Naive thymus-derived CD8-positive, alpha-beta T cell (primary cell): ENCODE measurements at places on chromosomes 4 and X. TPM values are rescaled to one million over a fixed set of nuclear protein-coding genes. Genes with fewer than 3 reads are reported as not detected.

The MAGEB18 gene
- total RNA-seq, result not detected

The NEUROG2 gene
- not detected for total RNA-seq

The TAF7L gene
- not detected for total RNA-seq

The TMEM165 gene
- 62.5 TPM for total RNA-seq

The SFRP2 gene
- not detected for total RNA-seq

The MAGED4 gene
- total RNA-seq, result 1.4 TPM

The DMRTC1 gene
- 1.3 TPM for total RNA-seq

The SRPX gene
- total RNA-seq, result not detected

The PF4V1 gene
- not detected for total RNA-seq

- peaks cover 19% of the 10 kb centered on the region for H3K4me1 ChIP-seq
- no peaks in the 10 kb centered on the region for H3K36me3 ChIP-seq
- no peaks in the 10 kb centered on the region for H3K27me3 ChIP-seq
- H3K4me3 ChIP-seq, result peak overlapping the region; percentile 36
- no peak for DNase-seq
- no peak overlapping the region for H3K27ac ChIP-seq
Observed at GRCh38 chrX:153766871-153767673, 3.0 kb downstream of the PLXNB3 start.

DNA sequence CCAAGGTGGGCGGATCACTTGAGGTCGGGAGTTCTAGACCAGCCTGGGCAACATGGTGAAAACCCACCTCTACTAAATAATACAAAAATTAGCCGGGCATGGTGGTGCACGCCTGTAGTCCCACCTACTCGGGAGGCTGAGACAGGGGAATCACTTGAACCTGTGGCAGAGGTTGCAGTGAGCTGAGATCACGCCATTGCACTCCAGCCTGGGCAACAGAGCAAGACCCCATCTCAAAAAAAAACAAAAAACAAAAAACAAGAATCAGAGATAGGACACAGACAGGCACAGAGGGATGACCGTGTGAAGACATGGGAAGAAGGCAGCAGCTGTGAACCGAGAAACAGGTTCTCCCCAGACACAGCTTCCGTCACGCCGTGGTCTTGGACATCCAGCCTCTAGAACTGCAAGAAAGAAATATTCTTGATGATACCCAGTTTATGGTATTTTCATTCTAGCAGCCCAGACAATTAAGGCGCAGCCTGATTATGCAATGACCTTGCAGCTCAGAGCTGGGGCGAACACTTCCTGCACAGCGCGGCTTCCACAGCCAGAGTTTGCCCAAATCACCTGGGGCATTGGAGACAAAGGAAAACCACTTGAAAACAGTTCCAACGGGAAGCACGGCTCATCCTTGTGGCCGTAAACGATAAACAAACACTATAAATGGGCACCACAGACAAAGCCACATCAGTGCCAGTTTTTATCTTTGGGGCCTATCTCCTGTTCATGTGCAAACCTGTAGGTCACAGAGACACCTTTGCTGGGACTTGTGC is 4.2 kb upstream of the ARSD start:
- peaks cover 2% of the 10 kb centered on the region for H3K36me3 ChIP-seq
- H3K27ac ChIP-seq, result no peak overlapping the region
- peaks cover 4% of the 10 kb centered on the region for H3K27me3 ChIP-seq
- no peak overlapping the region for H3K4me3 ChIP-seq
- H3K4me1 ChIP-seq, result peaks cover 1% of the 10 kb centered on the region

DNA sequence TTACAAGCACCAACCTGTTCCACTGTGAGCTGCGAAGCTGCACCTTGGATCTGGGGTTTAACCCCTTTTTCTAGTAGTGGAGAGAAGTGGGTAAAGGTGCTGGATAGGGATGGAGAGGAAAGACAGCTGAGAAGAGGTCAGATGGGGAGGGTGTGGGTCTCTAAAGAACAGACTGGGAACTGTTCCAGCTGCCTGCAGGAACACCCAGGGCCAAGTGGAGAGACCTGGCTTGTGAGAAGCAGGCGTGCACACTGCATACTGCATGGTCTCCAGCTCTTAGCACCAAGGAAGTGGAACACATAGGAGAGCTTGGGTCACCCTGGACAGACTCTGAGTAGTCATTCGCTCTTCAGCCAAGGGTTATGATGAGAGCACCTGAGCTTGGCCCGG is 16.1 kb downstream of the BCOR start:
- H3K36me3 ChIP-seq, result peaks cover 7% of the 10 kb centered on the region
- no peak for DNase-seq
- peaks cover 15% of the 10 kb centered on the region for H3K4me1 ChIP-seq
- H3K27me3 ChIP-seq, result no peaks in the 10 kb centered on the region
- H3K27ac ChIP-seq, result peak overlapping the region; percentile 47
- H3K4me3 ChIP-seq, result peak overlapping the region; percentile 23

DNA sequence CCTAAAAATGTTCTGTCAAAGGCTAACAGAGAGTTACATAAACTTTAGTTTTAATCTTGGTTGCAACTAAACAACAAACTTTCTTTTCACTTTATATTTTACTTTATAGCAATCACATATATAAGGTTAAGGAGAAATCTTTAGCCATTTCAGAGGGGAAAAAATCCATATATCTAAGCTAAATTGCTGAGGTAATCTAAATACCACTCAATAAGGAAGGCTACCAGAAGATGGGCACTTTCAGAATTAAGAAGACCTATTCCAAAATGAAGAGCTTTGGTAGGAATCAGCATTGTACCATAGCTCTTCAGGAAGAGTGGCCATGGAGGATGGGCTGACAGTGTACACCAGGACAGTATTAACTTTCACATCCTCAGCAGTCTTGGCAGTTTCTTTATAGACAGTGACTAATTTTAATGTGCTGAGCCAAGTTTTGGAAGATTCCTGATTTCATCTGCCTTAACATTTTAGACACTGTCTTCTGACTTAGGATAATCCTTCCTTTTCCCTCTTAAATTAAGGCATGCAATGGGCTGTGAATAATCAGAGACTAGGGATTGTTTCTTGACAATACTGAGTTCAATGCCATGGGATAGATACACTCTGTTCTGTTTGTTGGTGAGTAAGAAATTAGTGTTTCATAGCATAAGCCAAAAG is 7.1 kb downstream of the FAT4 start:
- no peak for DNase-seq
- H3K27ac ChIP-seq, result no peak overlapping the region
- peaks cover 7% of the 10 kb centered on the region for H3K4me1 ChIP-seq
- H3K27me3 ChIP-seq, result peaks cover 32% of the 10 kb centered on the region

GRCh38 chr4:184262901-184263300 is 45.2 kb upstream of the ENPP6 start:
- no peak for DNase-seq
- no peak overlapping the region for H3K4me3 ChIP-seq
- H3K4me1 ChIP-seq, result peaks cover 20% of the 10 kb centered on the region
- no peak overlapping the region for H3K27ac ChIP-seq

GRCh38 chrX:72208126-72208800 is 26.7 kb downstream of the PIN4 start:
- no peak for DNase-seq
- H3K27ac ChIP-seq, result no peak overlapping the region
- H3K27me3 ChIP-seq, result no peaks in the 10 kb centered on the region
- no peak overlapping the region for H3K4me3 ChIP-seq
- H3K4me1 ChIP-seq, result peaks cover 5% of the 10 kb centered on the region

DNA sequence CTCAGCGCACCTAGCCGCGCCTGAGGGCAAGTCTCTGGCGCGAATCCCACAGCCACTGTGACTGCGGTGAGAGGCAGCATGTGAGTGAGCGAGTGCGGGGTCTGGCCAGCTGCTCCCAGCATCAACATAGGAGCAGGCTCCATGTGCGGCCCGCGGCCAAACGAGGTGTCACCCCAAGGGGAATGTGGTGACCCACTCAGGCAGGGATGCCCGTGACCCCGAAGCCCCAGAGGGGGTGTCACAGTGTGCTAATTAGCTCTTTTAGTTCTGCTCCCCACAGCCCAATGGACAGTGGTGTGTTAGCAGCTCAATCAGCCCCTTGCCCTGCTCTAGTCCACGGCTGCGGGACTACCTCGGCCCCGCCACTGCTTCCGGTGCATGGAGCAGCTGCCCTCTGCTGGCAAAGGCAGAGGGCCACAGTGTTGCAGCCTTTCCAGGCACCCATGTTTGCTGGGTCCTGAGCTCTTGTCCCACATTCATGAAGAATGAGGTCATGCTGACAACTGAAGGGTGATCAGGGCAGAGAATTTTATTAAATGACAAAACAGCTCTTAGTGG is 61.4 kb downstream of the AGA start:
- no peaks in the 10 kb centered on the region for H3K27me3 ChIP-seq
- no peaks in the 10 kb centered on the region for H3K36me3 ChIP-seq
- H3K27ac ChIP-seq, result no peak overlapping the region
- H3K4me3 ChIP-seq, result no peak overlapping the region
- H3K4me1 ChIP-seq, result peaks cover under 1% of the 10 kb centered on the region

- peaks cover under 1% of the 10 kb centered on the region for H3K4me1 ChIP-seq
- no peaks in the 10 kb centered on the region for H3K36me3 ChIP-seq
- H3K27ac ChIP-seq, result no peak overlapping the region
- no peak overlapping the region for H3K4me3 ChIP-seq
- no peak for DNase-seq
- peaks cover 2% of the 10 kb centered on the region for H3K27me3 ChIP-seq
Observed at GRCh38 chr4:24190761-24191695, 301.2 kb upstream of the PPARGC1A start.

DNA sequence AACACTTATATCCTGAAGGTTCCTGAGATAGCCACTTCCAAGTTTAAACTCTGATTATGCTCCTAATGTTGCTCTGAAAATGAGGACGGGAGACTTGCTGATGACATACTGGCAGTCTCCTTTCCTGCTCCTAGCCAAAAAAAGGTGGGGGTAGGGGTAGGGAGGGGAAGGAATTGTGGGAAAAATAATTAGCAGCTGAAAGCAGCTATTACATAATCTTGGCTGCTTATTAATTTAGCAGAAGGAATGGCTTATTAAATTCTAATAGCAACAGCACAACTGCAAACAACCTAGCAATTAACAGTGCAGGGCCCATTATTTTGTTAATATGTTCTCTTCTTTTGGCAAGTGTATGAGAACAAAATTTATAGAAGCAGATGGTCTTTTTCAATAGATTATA is 2.0 kb upstream of the AP1S2 start:
- H3K27me3 ChIP-seq, result no peaks in the 10 kb centered on the region
- H3K4me3 ChIP-seq, result no peak overlapping the region
- H3K27ac ChIP-seq, result no peak overlapping the region
- H3K4me1 ChIP-seq, result no peaks in the 10 kb centered on the region
- DNase-seq, result no peak

DNA sequence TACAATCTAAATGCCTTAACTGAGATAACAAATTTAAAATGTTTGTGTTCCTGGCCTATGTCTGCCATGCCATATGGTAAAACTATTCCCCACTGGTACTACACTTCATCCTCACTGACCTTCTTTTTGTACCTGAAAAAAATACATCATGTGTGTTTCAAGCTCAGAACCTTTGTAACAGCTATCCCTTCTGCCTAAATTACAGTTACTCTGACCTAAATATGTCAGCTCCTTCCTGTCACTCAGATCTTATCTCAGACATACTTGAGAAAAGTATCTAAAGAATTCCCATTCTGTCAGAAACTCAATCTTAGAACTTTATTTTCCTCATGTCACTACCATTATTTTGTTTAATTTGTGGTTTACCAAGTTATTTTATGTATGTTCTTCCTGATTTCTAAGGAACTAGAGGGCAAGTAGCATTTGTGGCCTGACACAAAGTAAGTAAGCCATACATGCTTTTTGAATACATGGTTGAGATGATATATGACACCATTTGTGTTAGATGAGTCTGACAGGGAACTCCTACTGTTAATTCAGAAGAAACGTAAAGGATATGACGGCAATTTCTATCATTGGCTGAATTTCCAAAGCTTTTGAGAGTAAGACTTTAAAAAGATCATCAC is 456.5 kb upstream of the NDST3 start:
- H3K4me3 ChIP-seq, result no peak overlapping the region
- H3K4me1 ChIP-seq, result no peaks in the 10 kb centered on the region
- H3K27me3 ChIP-seq, result no peaks in the 10 kb centered on the region
- H3K27ac ChIP-seq, result no peak overlapping the region
- DNase-seq, result no peak

DNA sequence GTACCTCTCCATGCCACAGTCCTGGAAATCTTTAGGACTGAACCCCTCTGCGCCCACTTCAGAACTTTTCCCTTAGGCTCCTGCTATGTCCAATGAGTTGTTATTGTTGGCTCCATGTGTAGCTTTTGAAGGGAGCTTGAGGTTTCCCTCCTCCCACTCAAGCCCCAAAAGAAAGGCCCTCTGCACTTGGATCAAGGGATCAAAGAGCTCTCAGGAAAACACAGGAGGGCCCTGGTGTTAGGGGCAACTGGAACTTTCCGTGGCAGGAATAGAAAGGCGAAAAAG is 135.0 kb downstream of the RASL11B start:
- peaks cover 6% of the 10 kb centered on the region for H3K4me1 ChIP-seq
- no peak for DNase-seq
- no peak overlapping the region for H3K4me3 ChIP-seq
- H3K27me3 ChIP-seq, result no peaks in the 10 kb centered on the region
- peaks cover 11% of the 10 kb centered on the region for H3K36me3 ChIP-seq

DNA sequence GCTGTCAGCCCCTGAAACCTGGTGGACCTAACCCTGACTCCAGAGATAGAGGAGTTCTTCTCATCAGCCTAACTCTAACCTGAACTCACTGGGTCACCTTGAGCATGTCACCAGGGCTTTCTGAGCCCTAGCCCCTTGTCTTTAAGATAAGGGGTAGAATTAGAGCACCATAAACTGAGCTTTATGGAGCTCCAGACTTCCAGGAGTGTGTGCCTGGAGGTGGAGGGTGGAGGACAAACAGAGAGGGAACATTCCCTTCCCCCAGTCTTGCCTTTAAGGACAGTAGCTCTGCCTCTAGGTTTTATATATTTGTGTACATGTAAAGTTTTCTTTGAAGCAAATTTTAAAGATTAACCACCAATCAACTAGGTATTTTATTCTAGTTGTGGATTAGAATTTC is 83.9 kb upstream of the PACRGL start:
- H3K4me3 ChIP-seq, result no peak overlapping the region
- H3K4me1 ChIP-seq, result no peaks in the 10 kb centered on the region
- H3K27me3 ChIP-seq, result peaks cover 4% of the 10 kb centered on the region
- no peak overlapping the region for H3K27ac ChIP-seq
- H3K36me3 ChIP-seq, result no peaks in the 10 kb centered on the region

DNA sequence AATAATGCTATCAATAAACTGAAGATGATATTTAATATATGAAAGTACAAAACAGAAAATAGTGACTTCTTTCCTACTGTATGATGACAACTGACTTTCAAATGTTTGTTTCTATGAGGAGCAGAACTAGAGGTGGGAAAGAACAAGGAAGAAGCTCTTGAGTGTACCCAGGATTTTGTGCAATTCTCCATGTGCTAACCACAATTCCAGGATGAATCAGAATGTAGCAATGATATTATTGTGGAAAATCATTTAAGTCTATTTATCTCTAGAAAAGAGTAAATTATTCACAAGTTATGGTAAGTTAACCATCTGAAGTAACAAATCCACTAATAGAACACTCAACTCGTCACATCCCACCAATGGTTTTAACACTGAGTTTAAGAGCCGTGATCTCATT is 324.1 kb upstream of the EMCN start:
- H3K27me3 ChIP-seq, result peaks cover 5% of the 10 kb centered on the region
- no peak for DNase-seq
- no peaks in the 10 kb centered on the region for H3K4me1 ChIP-seq
- H3K27ac ChIP-seq, result no peak overlapping the region
- no peak overlapping the region for H3K4me3 ChIP-seq
- no peaks in the 10 kb centered on the region for H3K36me3 ChIP-seq

GRCh38 chr4:30495251-30495650 is 224.9 kb upstream of the PCDH7 start:
- H3K4me1 ChIP-seq, result no peaks in the 10 kb centered on the region
- no peak overlapping the region for H3K27ac ChIP-seq
- no peaks in the 10 kb centered on the region for H3K36me3 ChIP-seq
- H3K27me3 ChIP-seq, result no peaks in the 10 kb centered on the region

GRCh38 chr4:85909851-85910250 is 434.9 kb downstream of the ARHGAP24 start:
- H3K36me3 ChIP-seq, result no peaks in the 10 kb centered on the region
- no peaks in the 10 kb centered on the region for H3K27me3 ChIP-seq
- H3K27ac ChIP-seq, result no peak overlapping the region
- no peaks in the 10 kb centered on the region for H3K4me1 ChIP-seq
- H3K4me3 ChIP-seq, result no peak overlapping the region
